ENCODE measurements at places on chromosomes 5 and 9.

- peak; percentile 37 for DNase-seq
These were observed 70.2 kb upstream of the ALDH1A1 start for GRCh38 chr9:73023025-73023541.

DNA sequence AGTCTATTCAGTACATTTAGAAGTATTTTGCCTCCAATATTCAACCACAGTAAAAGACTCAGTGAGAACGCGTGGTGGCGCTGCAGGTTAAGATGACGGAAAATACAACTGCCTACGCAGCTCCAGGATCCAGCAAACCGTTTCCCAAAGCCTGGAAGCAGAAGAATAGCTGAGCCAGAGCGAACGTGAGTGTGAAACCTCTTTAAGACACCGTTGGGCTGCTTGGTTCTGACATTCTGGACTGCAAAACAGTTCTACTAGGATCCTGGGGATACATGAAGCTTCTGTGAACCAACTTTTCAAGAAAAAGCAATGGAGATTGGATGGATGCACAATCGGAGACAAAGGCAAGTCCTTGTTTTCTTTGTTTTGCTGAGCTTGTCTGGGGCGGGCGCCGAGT lies at the start of gene PCDHB16:
Gene PCDHB16, plus strand, starts transcription at position 140 of the 400 bp plus-strand sequence. Its CDS starts 173 bp downstream, at position 313.
- peak; percentile 88 for DNase-seq

- DNase-seq = no peak
These were observed 25.3 kb upstream of the ISOC1 start for GRCh38 chr5:129069292-129069691.

- DNase-seq = no peak
These were observed 4.6 kb downstream of the VCAN start for GRCh38 chr5:83475935-83476814.

DNA sequence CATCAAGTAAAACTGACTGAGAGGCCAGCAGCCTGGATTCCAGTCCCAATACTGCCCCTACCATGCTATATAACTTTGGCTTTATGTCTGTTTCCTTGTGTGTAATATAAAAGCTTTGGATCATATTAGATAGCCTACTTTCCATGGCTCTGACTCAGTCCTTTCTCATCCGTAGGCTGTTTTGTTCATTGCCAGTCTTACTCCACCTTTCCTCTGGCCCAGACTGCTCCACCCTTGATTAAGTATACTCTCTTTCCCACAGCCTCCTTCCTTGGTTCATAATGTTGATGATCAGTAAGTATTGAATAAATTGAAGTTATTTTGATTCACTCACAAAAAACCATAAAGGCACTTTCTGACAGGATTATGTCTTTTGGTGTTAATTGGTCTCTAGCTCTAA lies 1.5 kb upstream of the MRPS30 start:
- DNase-seq = no peak

DNA sequence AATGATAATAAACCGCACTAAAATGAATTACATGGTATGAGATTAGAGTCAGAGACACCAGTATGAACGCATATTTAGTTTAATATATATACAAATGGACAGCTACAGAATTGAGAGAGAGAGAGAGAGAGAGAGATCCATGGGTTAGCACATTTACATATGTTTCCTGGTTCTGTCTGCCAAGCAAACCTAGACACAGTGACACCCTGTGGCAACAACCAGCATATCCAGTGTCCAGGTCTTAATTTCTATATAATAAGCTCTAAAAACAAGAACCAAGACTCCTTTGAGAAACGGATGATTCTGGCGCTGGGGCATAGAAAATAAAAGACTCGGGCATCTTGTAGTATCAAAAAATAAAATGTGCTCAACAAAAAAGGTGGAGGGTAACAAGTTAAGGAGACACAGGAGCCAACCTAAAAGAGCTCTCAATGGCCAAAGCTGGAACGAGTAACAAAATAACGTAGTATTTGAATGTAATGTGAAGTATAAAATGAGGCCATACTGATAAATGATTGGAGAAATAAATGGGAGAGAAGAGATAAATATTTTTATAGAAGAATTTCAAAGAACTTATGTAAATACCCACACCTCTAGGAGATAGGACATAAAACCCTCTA lies 84.5 kb downstream of the RFX3 start:
- DNase-seq = peak; percentile 57

DNA sequence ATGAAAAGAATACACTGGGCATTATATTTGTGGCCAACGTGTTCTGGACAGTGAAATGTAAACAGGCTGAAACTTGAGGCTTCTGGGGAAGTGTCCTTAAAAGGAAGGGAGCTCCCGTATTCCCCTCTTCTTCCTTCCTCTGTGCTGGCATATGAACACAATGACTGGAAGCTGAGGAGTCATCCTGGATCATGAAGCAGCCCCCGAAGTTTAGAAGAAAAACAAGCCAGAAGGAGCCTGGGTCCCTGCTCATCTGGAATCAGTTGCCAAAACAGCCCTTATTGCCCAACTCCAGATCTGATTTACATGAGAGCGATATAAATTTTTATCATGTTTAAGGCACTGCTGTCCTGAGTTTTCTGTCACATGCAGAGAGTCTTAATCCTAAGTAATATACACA lies 65.4 kb upstream of the SLC1A1 start:
- DNase-seq = no peak

GRCh38 chr9:91427873-91428272 lies 4.2 kb upstream of the NFIL3 start:
- DNase-seq = no peak

DNA sequence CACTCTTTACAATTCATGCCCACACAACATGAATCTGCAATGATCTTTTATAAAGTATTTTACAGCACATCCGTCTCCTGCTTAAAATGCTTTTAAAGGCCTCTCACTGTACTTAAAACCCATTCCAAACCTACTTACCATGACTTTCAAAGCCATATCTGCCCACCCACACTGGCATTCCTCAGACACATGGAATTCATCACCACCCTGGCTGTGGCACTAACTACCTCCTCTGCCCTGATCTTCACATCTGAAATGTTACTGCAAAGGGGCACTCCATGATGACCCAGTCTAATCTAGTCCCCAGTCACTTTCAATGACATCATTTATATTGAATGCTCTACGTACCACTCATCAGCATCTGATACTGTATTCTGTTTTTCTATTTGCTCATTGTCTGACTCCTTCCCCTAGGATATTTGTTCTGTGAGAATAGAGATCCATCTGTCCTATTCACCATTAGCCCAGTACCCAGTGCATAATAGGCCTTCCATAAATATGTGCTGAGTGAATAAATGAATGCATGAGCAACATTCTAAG lies 193.2 kb upstream of the KIF2A start:
- DNase-seq = no peak

DNA sequence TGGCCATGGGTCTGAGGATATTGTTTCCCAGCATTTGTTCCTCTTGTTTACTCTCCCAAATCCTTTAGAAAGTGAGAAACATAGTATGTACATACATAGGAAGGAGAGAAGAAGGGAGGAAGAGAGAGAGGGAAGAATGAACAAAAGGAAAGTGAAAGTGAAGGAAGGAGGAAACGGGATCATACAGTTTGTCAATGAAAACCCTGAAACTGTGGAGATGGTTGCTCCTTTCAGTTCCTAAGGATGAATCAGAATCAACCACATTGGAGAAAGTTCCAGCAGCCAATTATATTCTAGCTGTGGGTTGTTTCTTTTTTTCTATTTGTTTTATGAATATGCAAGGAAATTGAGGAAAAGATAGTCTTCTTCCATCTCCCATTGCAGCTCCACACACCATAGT lies 396.5 kb downstream of the MLLT3 start:
- DNase-seq = no peak

DNA sequence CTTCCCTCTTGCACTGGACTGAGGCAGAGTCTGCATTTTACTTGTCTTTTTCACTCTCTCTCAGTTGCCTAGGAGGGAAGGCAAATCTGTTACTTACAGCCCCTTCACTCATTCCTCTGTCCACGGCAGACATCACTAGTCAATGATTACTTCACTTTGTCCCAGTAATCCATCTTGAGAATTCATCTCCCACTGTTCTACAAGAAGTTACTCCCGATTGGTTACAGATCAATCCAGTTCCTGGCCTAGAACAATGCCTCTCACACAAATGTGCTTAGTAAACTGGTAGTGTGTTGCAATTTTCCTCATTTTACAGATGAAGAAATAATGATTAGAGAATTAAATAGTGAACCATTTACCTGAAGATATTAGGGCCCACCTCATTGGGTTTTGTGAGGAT lies 49.7 kb upstream of the SPATA31D4 start:
- DNase-seq = no peak

GRCh38 chr5:152405145-152405544 lies at the start of gene NMUR2:
Gene NMUR2 (minus strand): TSS chr5:152405279. CDS start chr5:152405113, 166 bp downstream.
- DNase-seq = peak; percentile 29

- DNase-seq = peak; percentile 72
These were observed 40.0 kb upstream of the ARSB start for GRCh38 chr5:79025054-79025472.

- DNase-seq = peak; percentile 58
These were observed 62.2 kb upstream of the ADAMTS2 start for GRCh38 chr5:179407191-179408175.

DNA sequence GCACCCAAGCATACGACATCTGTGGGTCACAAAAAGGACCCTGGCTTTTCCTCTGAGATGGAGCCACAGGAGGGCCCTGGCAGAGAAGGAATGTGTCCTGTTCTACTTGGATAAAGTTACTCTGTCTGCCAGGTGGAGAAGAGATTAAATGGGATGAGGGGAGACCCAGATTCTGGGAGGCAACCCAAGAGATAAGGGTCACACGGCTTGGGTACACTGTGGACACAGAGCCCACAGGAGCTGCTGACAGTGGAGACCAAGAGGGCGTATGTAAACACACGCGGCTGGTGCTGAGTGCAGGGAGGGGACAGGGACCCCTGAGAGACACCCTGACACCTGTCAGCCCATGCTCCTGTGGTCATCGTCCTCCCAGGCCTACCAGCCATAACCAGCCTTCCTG lies 6.2 kb downstream of the CDK20 start:
- DNase-seq = no peak

GRCh38 chr5:36418152-36418979 lies 116.7 kb upstream of the RANBP3L start:
- DNase-seq = no peak

DNA sequence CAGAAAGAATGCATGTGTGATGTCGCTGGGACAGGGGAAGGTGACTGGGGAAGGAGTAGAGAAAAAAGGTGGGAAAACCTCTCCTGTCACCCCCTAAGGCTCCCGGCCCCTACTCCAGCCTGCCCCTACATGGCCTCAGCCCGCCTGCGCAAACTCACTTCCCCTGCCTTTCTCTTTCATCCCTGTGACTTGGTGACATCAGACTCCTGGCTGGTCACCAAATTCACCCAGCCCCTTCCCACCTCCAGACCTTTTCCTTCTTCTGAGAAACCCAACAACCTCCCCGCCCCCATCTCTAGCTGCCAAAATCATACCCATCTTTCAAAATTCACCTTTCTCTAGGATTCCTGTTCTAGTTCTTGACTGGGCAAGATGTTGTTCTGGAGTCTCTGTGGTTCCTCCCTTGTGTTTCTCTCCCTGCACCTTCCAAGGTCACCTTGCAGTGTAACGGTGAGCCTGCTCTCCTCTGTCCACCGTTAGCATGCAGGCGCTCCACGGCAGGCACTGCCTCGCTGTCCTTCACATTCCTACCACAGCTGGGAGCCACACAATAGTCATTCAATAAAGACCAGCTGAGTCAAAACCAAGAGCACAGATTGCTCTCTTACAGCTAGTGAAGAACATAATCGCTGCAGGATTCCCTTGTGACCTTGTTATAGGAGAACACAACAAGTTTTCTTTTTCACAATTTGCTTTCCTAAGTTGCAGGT lies 134.5 kb downstream of the FANCC start:
- DNase-seq = no peak

GRCh38 chr5:82820961-82821845 lies 256.0 kb downstream of the TMEM167A start:
- no peak for DNase-seq

GRCh38 chr9:97237951-97238889 lies 69.2 kb upstream of the CCDC180 start:
- peak; percentile 54 for DNase-seq

- no peak for DNase-seq
These were observed 117.1 kb upstream of the WWC1 start for GRCh38 chr5:168174376-168174775.

- DNase-seq = no peak
These were observed 555.2 kb downstream of the ACTL7B start for GRCh38 chr9:108300306-108301287.

DNA sequence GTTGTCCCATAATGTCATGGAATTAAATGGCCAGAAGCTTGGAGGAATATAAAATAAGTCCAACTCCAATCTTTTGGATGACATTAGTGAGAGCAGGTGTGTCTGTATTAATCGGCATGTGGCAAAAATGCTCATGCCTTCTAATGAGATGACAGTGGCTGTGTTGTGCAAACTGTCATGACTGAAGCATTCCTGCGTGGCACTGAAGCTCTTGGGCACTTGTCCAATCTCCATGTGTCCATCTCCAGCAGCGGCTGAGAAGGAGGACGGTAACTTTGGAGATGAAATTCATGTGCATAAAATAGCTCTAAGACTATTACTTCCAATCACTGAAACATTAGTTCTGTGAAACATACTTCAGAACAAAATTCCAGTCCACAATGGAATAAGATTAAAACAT lies 697.5 kb upstream of the GRAMD2B start:
- DNase-seq = no peak

GRCh38 chr5:143162810-143163209 lies 240.7 kb downstream of the NR3C1 start:
- DNase-seq = no peak

GRCh38 chr9:27572061-27572460 lies 1.2 kb downstream of the C9orf72 start:
- DNase-seq = no peak

Measured in BE2C (cell line).